ENCODE measurements at places on chromosomes 1 and 21. TPM values are rescaled to one million over a fixed set of nuclear protein-coding genes. Genes with fewer than 3 reads are reported as not detected.

ST6GALNAC5 gene
- total RNA-seq, result 24.8 TPM

DNA sequence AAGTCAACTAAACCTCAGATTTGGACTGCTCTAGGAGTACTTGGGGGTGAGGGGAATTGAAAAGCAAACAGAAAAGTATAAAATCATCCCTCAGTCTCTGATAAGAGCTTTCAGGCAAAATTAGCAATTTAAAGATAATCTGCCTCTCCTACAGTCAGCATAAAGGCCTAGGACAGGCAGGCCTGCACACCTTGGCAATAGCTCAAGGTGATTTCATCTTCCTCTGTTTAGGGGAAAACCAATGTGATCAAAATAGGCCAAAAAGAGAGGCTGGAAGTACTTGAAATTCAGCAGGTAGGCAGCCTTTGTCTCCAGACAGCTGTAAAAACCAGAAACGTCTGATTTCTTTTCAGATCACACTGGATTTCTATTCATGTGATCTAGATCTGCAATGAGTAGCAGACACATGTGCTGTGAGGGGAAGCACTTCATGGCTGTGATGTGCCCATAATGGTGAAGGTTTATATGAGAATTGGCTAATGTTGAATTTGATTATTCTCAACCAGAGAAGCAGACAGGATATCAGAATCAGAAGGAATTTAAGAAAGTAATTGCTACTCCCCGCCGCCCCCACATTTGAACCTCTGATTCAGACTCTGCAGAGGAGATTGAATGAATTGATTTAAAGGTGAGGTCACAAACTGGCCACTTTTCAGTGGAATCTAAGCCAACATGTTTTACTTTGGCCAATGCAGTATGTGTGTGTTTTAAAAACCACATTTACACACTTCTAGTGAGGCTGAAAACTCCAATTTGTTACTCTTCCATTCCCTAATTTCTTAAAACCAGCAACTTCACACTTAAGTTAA lies 45.8 kb upstream of the DNASE2B start:
- no peak for DNase-seq

- no peak for DNase-seq
These were observed 110.4 kb downstream of the PPIAL4G start for GRCh38 chr1:148372731-148373130.

GRCh38 chr1:87598429-87598828 lies 269.7 kb downstream of the LMO4 start:
- no peak for DNase-seq

DNA sequence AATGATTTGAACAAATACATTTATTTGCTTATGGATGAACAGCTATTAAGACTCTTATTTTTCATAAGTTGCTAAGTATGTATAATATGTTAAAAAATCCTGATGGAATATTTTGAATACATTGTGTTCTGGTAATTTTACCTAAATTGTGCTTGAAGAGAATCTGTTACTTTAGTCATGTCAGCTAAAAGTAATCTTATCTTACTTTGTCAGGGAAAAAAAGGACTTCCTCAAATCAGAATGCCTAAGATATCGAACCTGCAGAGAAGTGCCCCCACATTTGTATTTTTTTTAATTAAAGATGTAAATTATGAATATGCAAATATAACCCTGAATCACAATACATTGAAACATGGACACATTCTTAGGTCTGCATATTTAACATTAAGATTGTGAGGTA lies 1331.7 kb downstream of the MRPL39 start:
- no peak for DNase-seq

Measured in foreskin keratinocyte (primary cell).